ENCODE measurements at places on chromosomes 3 and 15.
A peak's percentile ranks its signal among the peaks of the same experiment; 100 is the strongest.

DNA sequence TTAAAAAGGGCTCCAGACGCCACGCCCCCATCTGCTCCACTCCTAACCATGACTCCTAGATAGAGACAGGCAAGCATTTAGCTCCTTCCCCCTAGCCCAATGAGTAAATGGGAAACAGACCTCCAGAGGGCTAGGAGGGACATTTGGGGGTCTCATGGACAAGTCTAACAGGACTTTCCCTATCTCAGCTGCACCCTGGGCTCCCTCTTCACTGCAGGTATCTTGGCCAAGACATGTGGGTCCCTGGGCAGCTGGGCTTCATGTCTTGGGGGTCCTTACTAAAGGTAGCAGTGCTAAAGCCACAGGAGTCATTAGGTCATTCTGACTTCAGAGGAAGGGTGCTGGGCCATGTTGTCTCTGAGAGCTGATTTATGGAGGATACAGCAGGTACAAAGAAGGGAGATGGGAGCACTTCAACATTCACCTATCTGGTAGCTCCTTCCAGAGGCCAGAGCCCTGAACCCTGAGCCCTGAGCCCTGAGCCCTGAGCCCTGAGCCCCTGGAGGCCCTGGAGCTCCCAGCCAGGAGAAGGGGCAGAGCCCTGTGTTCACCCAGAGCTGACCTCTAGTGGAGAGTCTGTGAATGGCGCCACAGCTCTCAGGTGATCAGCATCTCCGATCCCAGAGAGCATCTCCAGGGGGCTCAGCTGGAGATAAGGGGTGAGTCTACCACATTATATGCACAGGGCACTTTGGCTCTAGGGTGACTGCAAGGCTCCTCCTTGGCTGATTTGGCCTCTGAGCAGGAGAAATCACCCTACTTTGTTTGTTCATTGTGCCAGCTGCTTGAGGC, 40.1 kb upstream of the EPHB1 start:
- DNase-seq: no peak

DNA sequence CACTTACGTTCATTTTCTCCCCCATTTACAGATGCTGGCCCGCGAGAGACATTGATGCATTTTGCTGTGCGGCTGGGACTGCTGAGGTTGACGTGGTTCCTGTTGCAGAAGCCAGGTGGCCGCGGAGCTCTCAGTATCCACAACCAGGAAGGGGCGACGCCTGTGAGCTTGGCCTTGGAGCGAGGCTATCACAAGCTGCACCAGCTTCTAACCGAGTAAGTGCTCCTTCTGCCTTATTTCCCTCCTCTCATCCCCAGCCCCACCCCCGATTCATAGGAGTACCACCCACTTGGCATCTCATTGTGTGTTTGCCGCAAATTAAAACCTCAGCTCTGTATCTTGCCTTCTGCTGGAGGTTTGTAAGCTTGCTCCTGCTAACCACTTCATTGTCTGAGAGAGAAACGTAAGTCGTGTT, 163.3 kb downstream of the AKAP13 start:
- no peak for DNase-seq

DNA sequence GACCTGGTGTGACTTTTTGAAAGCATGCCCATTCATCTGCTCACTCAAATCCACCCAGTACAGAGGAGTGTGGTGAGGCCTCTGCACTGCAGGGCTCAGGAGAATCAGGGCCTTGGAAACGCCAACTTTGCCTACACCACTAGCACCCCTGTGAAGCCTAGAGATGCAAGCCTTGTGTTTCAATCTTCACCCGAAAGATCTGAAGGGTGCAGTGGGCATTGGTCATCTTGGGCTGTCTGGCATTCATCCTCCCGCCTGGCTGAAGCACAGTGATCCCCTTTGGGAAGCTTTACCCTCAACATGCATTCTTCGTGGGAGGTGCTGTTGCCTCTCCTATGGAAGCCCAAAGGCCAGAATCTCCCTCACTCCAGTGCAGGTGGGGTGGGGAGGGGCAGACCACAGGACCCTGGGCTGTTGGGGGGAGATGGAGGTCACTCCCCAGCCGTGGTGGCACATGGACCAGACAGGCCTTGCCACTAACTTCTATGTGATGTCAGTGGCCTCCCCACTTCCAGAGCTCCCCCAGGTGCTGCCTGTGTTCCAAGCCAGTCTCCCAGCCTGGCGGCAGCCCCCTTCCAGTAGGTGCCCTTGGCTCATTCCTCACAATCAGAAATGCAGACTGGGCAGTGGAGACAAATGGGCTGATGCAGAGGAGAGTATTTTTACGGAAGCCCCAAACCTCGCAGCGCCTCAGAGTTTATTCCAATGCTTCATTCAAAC, 92.5 kb downstream of the ADAMTS17 start:
- DNase-seq: no peak

- peak; percentile 70 for DNase-seq
Measured at GRCh38 chr3:32374788-32375595, 16.7 kb upstream of the CMTM7 start.

DNA sequence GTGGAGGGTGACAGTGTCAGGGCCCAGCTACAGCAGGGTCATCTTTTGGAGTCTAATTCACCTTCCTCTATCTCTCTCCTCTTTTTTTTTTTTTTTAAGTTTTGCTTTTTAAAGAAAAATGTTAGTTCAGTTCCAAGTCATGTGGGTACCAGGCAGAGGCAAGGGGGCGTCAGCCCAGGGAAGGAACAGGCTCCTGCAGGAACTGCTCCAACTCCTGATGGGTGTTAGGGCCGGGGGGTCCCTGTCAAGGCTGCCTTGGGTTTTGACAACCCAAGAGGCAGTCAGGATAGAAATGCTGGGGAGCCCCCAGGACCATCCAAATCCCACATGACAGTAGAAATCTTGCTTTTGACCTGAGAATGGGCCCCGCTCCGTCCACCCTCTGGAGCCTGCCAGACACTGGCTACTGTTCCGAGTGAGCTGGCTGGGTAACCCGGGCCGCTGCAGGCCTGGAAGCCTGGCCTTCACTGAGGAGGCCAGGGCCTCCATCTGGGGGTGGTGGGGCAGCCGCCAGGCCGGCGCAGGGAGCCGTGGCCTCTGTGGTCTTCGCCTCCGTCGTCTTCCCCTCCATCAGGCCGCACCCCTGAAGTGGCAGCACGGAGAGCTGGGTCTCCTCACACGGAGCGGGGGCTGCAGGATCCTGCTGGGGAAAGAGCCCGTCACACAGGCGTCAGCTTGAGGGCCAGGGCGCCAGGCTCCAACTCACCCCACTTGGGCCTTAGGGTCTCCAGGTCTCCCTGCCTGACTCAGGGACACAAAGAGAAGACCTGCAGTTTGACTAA, 24.2 kb downstream of the RNU5B-1 start:
- no peak for DNase-seq
